ENCODE measurements at places on chromosomes 11 and 22. TPM values are rescaled to one million over a fixed set of nuclear protein-coding genes. Genes with fewer than 3 reads are reported as not detected.

DNA sequence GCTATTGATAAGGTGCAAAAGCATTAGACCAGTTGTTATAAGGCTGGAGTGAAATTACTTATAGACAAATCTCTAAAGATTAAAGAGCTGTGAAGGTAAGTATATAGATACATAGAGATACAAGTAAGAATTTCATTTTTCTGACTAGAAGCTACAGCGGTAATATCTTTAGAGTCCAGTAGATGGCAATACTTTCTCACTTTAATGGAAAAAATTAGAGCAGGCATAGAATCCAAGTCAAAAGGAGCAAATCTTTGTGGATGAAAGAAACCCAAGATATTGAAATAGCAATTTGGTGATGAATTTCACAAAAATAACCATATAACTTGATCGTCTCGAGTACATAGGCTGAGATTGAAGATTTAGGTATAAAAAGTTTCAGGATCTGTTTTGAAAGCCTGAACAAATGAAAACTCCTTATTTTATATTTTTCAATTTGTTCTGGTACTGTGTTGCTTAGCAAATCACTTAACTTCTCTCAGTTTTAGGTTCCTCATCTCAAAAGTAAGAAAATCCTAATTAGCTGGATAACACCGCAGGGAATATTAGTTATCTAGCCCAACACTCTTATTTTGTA lies 81.9 kb downstream of the UVRAG start:
- no peaks in the 10 kb centered on the region for H3K4me1 ChIP-seq
- H3K36me3 ChIP-seq: no peaks in the 10 kb centered on the region
- no peak overlapping the region for H3K4me3 ChIP-seq
- no peaks in the 10 kb centered on the region for H3K27me3 ChIP-seq
- H3K27ac ChIP-seq: no peak overlapping the region

The OR10D3 gene
- not detected for total RNA-seq

DNA sequence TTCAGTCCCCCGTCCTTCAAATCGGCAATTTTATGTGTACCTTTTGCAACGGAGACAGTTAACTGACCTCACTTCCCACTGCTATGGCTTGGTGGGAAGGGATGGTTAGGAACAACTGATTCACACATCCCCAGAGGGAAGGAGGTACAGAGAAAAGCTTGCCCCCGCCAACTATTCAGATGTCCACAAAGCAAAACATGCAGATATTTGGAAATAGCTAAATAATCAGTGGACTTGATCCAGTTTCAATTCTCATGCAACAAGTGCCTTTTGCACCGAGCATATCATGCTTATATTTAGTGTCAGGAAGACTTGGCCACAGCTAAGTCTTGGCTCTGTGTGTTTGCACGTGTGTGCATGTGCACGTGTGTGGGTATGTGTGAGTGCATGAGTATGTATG lies 144.6 kb downstream of the SNX19 start:
- no peaks in the 10 kb centered on the region for H3K4me1 ChIP-seq
- no peak for DNase-seq
- no peaks in the 10 kb centered on the region for H3K27me3 ChIP-seq
- no peaks in the 10 kb centered on the region for H3K36me3 ChIP-seq

- H3K4me1 ChIP-seq: no peaks in the 10 kb centered on the region
- no peaks in the 10 kb centered on the region for H3K36me3 ChIP-seq
- H3K27me3 ChIP-seq: no peaks in the 10 kb centered on the region
- no peak overlapping the region for H3K4me3 ChIP-seq
- H3K27ac ChIP-seq: no peak overlapping the region
Measured at GRCh38 chr11:11923828-11924227, 82.1 kb downstream of the USP47 start.

- no peaks in the 10 kb centered on the region for H3K4me1 ChIP-seq
- no peaks in the 10 kb centered on the region for H3K27me3 ChIP-seq
- H3K27ac ChIP-seq: no peak overlapping the region
- H3K36me3 ChIP-seq: no peaks in the 10 kb centered on the region
- no peak overlapping the region for H3K4me3 ChIP-seq
Measured at GRCh38 chr11:70763606-70764005, 365.3 kb downstream of the CTTN start.

The PKDREJ gene
- not detected for total RNA-seq

The MMP13 gene
- not detected for total RNA-seq

Data from naive thymus-derived CD4-positive, alpha-beta T cell (primary cell).